Prostate gland (tissue), 2 donors: ENCODE measurements at places on chromosomes 3 and 15.

GRCh38 chr3:76044601-76045600 is 259.6 kb upstream of the ZNF717 start:
- DNase-seq = peak; percentile 14

DNA sequence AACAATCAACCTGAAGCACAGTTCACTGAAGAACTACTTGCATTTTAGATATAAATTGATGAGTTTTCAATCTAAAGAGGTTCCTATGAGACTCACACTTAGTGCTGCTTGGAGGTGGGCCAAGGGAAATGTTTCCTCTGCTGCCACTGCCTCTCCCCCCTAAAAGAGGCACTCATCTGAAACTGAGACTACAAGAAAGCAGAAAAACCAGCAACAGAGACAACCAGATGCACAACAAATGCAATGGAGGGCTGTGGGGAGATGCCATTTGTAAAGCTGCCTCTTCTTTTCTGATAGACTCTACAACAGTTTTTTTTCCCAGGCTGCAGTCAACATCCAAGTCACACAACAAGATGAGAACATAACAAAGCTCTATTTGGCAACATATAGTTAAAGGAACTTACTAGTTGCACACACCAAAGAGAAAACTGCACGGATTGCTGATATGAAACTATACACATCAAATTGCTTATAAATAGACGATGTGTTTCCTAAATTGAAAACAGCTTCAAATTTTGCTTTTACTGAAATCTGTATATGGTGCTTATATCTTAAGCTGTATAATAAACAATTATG is 11.0 kb downstream of the TSPAN3 start:
- DNase-seq = no peak

DNA sequence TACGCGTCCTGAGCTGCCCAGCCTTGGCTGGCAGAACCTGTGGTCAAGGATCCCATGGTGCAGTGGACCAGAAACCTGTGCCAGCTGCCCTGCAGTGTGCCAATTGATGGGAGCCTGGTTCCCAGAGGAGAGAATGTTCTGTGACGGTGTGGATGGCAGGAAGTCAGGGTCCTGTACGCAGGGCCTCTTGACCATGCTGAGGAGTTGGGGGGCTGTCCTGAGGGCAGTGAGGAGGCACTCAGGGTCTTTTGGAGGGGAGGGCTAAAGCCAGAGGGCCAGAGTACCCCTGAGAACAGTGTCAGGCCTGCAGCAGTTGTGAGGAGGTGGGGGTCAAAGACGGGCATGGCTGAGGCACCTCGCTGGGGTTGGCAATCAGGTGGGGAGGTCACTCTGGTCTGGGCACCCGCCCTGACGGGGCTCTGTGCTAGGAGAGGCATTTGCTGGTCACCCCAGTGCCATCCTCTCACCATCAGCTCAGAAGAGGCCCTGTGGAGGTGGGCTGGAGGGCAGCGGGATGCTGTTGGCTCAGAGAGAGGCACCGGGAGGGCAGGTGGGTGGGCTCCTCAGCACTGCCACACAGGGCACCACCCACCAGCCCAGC is 61.0 kb downstream of the SCN5A start:
- no peak for DNase-seq

DNA sequence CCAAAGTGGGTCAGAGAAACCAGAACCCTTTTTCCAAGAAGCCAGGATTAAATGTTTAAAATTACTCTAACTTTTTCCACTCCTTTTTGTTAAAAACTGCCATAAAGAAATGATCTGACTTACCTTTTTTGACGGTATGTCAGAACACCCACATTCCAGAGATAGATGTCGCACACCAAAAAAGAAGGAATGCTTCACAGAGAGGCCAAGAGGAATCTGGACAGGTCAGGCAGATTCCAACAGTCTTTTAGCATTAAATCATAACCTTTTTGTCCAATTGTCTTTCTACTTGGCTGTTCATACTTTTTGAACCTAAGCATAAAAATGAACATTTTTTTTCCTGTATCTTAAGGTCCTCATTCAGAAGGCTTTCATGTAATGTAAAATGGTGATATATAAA is 846.9 kb downstream of the NSUN3 start:
- no peak for DNase-seq

- DNase-seq = no peak
Measured at GRCh38 chr15:85325834-85326233, 54.6 kb upstream of the AKAP13 start.

DNA sequence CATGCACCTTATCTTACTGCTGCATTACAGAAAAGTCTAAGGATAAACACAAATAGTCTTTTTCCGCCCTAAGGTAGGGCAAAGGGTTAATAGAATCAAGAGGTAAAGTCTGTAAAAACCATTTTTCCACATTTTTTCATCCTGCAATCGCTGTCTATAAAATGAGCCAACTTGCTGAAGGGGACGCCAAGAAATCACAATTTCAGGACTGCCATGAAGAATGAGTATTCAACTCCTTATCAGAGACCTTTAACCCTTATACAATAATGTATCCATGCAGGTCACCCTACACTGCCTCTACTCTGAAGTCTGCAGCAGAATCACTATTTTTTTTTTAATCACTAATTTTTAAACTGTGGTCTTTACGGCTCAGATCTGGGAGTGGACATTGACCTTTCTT is 1.1 kb upstream of the DNAJC13 start:
- no peak for DNase-seq

DNA sequence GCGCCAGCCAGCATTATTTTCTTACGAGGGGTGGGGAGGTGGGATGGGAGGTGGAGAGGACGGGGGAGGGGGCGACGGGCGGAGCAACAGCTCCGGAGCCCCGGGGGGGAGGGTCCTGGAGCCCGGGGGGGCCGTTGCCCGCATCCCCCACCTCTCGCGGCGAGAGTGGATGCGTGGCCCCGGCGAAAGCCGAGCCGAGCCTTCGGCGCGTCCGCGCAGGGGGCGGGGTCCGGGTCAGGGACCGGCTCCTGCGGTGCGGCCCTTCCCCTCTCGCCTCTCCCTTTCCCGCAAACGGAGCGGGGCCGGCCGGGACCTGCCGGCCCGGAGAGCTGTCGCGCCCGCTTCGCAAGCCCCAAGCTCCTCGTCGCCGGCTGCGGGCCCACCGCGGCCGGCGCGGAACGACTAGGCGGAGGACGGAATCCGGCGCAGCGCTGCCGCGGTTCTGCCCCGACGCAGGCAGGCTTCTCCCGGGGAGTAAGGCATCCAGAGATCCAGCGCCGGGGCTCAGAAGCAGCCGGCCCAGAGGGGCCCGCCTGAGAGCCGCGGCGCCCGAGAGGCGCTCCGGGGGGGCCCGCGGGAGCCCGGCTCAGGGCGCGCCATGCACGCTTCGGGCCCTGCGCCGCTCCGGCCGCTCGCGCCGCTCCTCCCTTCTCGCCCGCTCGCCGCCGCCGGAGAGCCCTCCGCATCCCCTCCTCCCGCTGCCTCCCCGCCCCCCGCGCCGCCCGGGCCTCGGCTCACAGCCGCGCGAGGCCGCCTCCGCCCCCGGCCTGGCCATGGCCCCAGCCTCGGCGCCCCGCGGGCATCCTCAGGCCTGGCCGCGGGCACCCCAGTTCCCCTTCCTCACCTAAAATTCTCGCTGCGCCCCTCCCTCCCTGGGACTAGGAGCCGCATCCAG is 459 bp upstream of the ADCY5 start:
- no peak for DNase-seq

- no peak for DNase-seq
Measured at GRCh38 chr3:11116336-11117059, 37.8 kb upstream of the HRH1 start.

- no peak for DNase-seq
Measured at GRCh38 chr3:194584866-194585265, 48.4 kb downstream of the TMEM44 start.

- no peak for DNase-seq
Measured at GRCh38 chr3:52959773-52960172, 62.4 kb upstream of the STIMATE start.

GRCh38 chr15:31435912-31436628 is 109.4 kb downstream of the KLF13 start:
- DNase-seq = no peak

DNA sequence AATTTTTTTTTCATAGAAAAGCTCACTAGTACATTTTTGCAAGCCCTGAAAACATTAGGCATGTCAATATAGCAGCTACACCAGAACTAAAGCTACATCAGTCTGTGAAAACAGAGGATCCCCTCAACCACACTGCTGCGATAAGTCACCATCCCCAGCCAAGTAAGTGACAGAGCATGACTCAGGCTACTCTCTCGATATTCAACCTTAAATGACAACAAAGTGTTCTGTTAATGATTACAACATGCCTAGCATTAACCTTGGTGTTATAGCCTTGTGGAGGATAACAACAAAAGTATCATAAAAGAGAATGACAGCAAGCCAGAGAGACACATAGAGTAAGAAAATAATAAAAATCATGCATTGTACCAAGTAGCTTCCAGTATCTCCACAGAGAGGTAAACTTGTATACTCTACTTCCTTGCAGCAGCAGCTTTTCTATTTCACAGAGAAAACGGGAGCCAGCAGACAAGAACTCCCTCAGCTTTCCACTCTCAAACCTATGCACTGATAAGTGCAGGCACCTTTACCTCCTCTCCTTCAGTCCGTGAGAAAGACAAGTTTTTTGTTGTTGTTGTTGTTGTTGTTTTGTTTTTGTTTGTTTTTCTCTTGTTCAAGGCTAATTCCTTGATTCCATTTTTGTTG is 76.6 kb downstream of the GBE1 start:
- no peak for DNase-seq

- DNase-seq = peak; percentile 57
Measured at GRCh38 chr15:29668120-29668602, 154.1 kb downstream of the TJP1 start.

GRCh38 chr3:43870844-43871626 is 180.3 kb downstream of the ABHD5 start:
- no peak for DNase-seq

DNA sequence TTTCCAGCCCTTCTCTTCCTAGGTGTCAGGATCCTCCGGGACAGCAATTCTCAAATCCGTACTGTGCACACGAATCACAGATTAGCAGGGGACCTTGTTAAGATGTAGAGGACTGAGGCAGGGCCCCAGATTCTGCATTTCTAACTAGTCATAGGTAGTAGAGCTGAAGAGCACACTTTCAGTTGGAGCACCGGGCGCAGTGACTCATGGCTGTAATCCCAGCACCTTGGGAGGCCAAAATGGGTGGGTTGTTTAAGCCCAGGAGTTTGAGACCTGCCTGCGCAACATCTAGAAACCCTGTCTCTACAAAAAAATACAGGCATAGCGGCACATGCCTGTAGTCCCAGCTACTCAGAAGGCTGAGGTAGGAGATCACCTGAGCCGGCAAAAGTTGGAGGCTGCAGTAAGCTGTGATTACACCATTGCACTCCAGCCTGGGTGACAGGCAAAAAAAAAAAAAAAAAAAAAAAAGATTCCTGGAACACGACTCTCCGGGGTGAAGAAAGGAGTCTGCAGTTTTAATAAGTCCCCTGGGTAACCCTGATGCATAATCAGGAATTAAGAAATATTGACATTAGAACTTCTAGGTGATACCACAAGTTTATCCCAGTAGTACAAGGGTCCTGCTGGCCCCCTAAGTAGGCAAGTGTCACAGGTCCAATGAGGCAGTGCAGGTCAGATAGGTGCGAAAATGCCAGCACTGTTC is 21.4 kb upstream of the IGDCC3 start:
- no peak for DNase-seq

- no peak for DNase-seq
Measured at GRCh38 chr3:186142393-186142932, 33.6 kb upstream of the ETV5 start.

GRCh38 chr3:129230311-129231019 is 18.9 kb upstream of the COPG1 start:
- DNase-seq = no peak

GRCh38 chr15:39499042-39499441 is 81.8 kb upstream of the THBS1 start:
- no peak for DNase-seq

DNA sequence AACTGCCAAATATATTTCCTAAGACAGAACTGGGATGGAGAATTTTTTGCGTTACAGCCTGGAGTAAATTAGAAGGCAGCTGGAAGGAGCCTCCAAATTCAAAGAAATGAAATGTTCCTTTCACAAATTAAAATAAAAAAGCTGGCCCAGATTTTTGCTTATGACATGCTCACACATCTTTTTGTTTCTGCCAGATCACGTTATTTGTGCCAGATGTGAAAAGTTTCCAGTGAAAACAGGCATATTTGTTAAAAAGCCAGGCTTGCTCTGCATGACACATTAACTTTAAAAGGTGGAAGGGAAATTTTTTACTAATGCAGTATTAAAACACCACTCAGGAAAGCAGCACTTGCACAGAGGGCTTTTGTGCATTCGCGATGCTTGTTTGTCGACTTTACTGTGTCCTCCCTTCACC is 23.3 kb upstream of the ACKR4 start:
- DNase-seq = no peak

DNA sequence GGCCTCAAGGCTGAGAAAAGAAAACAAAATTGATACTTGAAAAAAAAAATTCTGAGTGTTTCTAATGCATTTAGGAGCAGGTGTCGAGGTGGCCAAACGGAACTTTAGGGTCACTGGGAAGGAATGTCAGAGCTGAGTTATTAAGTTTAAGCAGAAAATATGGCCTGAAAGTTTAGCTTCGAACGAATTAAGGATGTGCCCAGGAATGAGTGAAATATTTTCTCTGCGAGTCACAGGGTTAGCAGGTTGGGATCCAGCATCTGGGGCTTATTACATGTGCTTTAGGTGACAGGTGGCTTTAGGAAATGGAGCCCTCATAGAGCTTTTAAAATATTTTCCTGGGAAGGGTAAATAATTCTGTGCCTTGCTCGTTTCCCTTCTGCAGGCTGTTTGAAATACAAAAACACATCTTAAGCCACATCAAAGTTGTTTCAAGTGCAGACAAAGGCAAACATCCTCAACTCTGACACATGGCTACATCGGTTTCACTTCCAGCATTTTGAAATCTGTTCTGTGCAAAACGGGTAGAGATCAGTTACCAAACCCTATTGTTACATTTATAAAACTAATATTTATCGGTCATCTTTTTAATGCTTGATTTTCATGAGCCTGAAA is 143.1 kb upstream of the ARRDC4 start:
- DNase-seq = no peak

- DNase-seq = no peak
Measured at GRCh38 chr3:137039570-137039969, 81.8 kb downstream of the IL20RB start.

DNA sequence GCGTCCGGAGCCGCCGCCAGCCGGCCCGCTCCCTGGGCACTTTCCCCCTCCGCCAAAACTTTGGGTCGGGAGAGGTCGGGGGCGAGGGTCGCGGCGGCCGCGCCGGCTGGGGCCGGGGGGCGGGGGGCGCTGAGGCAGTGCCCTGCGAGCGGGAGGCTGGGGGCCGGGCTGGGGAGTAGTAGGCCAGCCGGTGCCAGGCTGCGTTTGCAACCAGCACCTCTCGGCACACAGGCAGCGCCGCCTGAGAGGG is 452 bp downstream of the BBX start:
- no peak for DNase-seq
